ENCODE measurements at places on chromosomes 4 and X.

DNA sequence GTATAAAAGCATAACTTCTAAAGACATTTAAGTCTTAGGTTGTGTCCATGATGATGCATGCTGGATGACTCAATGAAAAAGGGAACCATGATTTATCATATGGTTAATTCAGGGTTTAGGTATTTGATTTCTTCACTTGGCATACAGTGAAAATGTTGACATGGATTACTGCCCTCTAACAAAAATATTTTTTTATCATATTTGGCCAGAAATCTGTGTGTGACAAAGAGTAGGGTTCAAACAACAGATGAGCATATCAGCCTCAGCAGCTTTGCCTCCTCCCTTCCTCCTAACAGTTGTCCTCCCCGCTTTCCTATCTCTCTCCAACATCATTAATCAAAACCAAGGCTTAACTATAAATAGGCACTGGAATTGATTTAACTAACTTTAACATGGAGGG lies 46.3 kb downstream of the ARHGAP6 start:
- DNase-seq: no peak

- no peak for DNase-seq
These were observed 60.7 kb upstream of the PAK3 start for GRCh38 chrX:111035256-111035655.

GRCh38 chr4:182847576-182848450 lies 69.4 kb downstream of the DCTD start:
- DNase-seq: no peak

DNA sequence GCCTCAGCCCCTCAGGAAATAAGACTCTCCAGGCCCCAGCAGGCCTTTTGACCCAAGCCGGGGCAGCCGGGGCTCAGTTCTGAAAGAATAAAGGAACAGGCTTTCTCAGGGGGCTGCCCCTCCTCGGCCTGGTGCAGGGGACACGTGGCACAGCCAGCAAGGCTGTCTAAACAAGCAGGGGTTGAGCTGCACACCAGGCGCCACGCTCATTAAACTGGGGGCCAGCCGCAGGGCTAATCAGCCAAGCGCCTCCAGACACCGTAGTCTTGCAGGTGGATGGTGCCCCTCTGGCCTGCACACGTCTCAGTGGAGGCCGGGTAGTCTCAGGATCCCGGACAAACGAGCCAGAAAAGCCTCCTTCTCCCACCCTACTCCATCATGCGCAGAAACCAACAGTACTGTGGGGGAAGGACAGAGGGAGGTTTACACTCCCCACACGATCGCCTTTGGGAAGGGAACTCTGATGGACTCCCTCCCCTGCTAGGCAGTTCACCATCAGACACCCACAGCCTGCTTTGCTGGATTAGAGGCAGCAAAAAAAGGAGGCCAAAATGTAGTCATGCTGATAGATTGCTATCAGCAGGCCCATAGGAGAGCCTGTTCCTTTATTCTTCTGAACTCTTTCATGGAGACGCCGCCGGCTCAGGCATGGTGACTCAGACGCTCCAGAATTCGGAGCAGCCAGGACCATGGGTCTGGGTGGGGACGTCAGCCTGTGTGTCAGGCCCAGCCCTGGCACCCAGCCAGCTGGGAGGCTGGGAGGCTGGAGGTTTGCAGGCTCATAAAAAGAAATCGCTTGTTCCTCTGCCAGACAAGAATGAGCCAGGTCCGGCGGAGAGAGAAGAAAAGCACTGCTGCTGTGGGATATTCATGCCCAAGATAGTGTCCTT lies 342.4 kb downstream of the BCOR start:
- DNase-seq: peak; percentile 87

DNA sequence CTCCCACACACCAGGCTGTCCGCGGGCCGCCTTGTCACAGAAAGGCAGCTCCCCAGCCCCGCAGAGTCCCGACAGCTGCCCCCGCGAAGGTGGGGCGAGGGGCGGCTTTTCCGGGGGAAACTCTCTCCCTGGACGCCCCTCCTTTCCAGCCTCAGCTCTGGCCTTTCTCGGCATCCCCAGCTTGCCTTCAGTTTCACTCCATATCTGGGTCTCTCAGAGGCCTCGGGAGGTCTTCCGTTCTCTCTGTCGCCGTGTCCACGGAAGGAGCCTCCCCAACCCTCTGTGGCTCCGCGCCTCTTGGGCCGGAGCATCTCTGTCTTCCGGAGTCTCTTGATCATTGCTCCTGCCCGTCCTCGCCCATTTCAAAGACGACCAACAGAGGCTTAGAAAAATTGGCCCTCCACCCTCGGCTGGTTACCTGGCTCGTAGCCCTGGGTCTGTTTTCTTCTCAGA lies 6.1 kb upstream of the MSX1 start:
- DNase-seq: no peak

GRCh38 chrX:36310136-36310535 lies 390.6 kb downstream of the CFAP47 start:
- no peak for DNase-seq

Measured in kidney capillary endothelial cell (primary cell).